Thoracic aorta (tissue), 2 donors: ENCODE measurements at places on chromosomes 12 and 14. TPM values are rescaled to one million over a fixed set of nuclear protein-coding genes. Genes with fewer than 3 reads are reported as not detected.

PLD4 gene
- total RNA-seq = 0.35 TPM

RNF212B gene
- not detected for total RNA-seq

STYK1 gene
- total RNA-seq = not detected

PMEL gene
- 0.99 TPM for total RNA-seq

ACRBP gene
- total RNA-seq = 9.1 TPM

GPR68 gene
- 2.0 TPM for total RNA-seq

CLEC4C gene
- not detected for total RNA-seq

IFNG-AS1 gene
- total RNA-seq = 0.92 TPM

EGLN3 gene
- 11.4 TPM for total RNA-seq

DDX23 gene
- 53.7 TPM for total RNA-seq

SPATA7 gene
- total RNA-seq = 11.9 TPM

VPS37B gene
- 30.9 TPM for total RNA-seq

LRTM2 gene
- total RNA-seq = not detected

ERBB3 gene
- total RNA-seq = 3.2 TPM

EFCAB11 gene
- total RNA-seq = 3.1 TPM

SLC17A8 gene
- total RNA-seq = not detected

TAS2R43 gene
- total RNA-seq = 2.7 TPM

KCNH3 gene
- 0.95 TPM for total RNA-seq

SLC6A15 gene
- 1.1 TPM for total RNA-seq

ESYT1 gene
- total RNA-seq = 128 TPM

MSRB3 gene
- 232 TPM for total RNA-seq

C1R gene
- 997 TPM for total RNA-seq

AICDA gene
- not detected for total RNA-seq

SIX4 gene
- 6.4 TPM for total RNA-seq

DACT1 gene
- total RNA-seq = 36.1 TPM

DEPDC4 gene
- total RNA-seq = not detected

YLPM1 gene
- 48.2 TPM for total RNA-seq

KIF21A gene
- total RNA-seq = 3.8 TPM

NDRG2 gene
- total RNA-seq = 139 TPM

UNC79 gene
- total RNA-seq = 0.14 TPM

LALBA gene
- total RNA-seq = not detected

RIN3 gene
- 47.4 TPM for total RNA-seq

TMEM63C gene
- not detected for total RNA-seq

DCN gene
- 1,972 TPM for total RNA-seq

OASL gene
- total RNA-seq = 3.1 TPM

CPSF6 gene
- total RNA-seq = 48.7 TPM

NEUROD4 gene
- not detected for total RNA-seq

PRPH gene
- 2.5 TPM for total RNA-seq

BIN2 gene
- total RNA-seq = 4.6 TPM

AVPR1A gene
- total RNA-seq = 4.3 TPM

C14orf93 gene
- total RNA-seq = 19.7 TPM

CCDC177 gene
- not detected for total RNA-seq

TAS2R42 gene
- total RNA-seq = not detected

KLRF1 gene
- total RNA-seq = 0.54 TPM
